M059J (cell line): ENCODE measurements at places on chromosomes 5 and 9. TPM values are rescaled to one million over a fixed set of nuclear protein-coding genes. Genes with fewer than 3 reads are reported as not detected.

DNA sequence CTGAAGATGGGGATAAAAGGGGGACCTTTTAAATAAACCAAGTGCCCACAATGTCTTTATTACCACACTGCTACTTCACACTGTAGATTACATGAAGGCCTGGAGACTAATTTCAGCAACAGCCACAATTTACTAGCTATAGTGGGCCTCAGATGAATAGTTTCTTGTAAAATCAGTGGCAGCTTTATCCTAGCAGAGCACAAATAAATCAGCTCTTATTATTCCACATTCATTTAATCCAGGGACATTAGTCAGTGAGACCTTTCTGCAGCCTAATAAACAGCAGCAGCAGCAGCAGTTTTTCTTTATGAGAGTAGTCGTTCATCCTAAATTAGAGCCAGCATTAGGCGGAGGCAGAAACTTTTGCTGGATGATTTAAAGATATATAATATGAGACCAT, 542.3 kb downstream of the PSAT1 start:
- DNase-seq = no peak

- no peak for DNase-seq
These were observed 9.4 kb downstream of the SURF4 start for GRCh38 chr9:133366435-133366834.

DNA sequence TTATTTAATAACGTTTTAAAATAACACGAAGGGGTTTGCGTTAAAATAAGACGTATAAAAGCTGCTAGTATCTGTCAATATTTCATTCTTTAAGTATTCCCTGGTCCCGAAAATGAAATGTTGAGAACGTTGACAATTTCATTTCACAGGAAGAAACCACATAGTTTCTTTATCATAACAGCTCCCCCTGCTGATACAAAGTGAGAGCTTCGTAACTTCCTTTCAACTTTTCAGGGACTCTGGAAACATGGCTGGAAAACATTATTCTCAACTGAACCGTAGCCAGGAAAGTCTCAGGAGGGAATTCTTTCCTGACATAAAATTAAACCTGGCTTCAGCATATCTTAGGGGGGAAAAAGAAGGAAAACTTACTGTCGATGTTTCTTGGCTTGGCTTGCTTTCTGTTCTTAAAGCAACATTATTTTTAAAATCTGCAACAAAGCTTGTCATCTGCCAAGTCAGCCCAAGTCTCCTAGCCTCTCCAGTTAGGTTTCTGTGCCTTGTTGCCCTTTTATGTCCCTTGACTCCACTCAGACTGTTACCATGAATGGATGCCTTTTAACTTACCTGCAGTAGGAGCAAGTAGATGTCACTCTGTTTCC, 122.9 kb upstream of the DAB2 start:
- DNase-seq = peak; percentile 71

DNA sequence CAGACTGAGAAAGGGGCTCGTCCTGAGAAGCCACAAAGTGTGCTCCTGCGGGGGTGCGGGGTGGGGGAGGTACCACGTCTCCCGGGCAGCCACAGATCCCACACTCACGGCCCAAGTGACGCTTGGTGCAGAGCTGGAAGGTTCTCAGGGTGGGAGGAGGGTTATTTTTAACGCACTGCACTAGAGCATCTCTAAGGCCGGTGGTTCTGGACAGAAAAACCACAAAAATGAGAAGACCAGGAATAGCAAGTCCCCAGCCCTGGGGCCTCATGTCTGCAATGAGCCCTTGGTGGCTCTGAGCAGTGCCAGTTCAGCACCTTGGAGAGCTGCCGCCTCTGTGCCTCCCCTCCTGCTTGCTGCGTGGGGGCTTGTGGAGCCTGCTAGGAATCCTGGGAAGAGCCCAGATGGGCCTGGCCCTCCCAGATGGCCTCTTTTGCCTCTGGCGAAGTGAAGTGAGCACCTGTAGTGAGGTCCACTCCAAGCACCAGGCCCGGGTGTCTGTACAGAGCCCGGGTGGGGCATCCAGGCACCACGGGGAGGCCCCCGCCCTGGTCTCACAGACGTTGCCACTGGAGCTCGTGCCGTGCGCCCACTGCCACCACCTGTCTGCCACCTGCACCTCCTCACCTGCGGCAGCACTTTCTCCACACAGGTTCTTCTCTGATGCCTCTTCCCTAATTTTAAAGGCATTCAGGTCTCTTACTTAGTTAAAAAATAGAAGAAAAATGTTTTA, 48.9 kb upstream of the CACNA1B start:
- peak; percentile 27 for DNase-seq

- DNase-seq = peak; percentile 59
These were observed 992 bp downstream of the SETD9 start for GRCh38 chr5:56910210-56910965.

DNA sequence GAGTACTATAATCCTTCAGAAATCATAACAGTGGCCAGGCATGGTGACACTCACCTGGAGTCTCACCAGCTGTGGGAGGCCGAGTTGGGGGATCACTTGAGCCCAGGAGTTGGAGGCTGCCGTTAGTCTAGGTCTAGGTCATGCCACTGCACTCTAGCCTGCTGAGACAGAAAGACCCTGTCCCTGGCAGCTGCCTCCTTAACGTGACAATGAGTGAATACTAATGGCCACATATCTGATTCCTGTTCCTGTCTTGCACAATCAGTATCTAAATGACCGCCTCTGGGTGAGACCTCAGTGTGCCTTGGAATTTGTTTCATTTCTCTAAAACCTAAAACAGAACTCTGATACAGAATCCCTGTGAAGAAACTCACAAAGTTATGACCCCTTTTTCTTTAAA, 131.0 kb upstream of the DAB2 start:
- no peak for DNase-seq

GRCh38 chr5:77791356-77791755, 15.2 kb upstream of the TBCA start:
- no peak for DNase-seq

GRCh38 chr9:123336959-123337358, 19.0 kb upstream of the CRB2 start:
- DNase-seq = no peak

GRCh38 chr5:45695804-45696156, 400 bp downstream of the HCN1 start:
- DNase-seq = no peak

- peak; percentile 96 for DNase-seq
These were observed 84.1 kb downstream of the FEM1C start for GRCh38 chr5:115460472-115460871.

DNA sequence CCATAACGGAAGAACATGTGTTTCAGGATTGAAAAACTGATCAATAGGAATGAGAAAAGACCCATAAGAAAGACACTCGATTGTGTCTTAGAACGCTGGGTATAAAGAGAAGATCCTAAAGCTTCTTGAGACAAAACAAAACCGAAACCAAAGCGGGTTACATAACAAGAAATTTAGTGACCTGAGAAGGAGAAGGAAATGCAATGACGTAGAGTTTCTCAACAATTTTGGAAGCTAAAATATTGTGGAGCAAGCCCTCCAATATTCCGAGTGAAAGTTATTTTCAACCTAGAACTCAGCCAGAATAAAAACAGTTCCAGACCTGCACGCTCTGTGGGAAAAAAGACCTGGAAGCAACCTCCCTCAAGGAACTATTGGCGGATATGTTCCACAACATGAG, 81.9 kb upstream of the FREM1 start:
- DNase-seq = peak; percentile 5

- peak; percentile 66 for DNase-seq
These were observed 163.9 kb upstream of the DMRT1 start for GRCh38 chr9:677461-678097.

DNA sequence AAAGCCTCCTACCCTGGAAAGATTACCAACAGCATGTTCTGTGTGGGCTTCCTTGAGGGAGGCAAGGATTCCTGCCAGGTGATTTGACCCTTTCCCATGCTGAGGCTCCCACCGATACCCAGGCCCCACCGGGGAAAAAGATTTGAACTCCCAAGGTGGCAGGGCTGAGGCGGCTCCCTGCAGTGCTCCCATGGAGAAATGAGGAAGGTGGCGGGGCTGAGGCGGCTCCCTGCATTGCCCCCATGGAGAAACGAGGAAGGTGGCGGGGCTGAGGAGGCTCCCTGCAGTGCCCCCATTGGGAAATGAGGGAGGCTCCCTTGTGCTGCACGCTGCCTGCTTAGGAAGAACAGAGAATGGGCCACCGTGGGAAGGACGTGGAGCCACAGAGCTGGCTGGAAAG, 3.2 kb downstream of the PRSS3 start:
- no peak for DNase-seq

DNA sequence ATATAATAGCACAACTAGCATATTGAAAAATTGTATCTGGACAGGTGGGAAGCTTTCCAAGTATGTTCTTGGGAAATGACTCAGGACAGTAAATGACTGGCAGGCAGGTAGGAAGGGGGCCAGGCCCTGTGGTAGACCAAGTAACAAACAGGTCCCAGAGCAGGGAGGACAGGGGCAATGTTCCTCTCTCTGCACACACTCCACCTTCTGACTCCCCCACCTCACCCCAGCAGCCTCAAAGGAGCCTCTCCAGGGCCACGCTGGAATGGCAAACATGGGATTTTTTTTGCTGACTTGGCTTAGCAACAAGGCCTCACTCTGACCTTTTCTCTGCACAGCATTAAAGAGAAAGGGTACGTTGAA, 31.1 kb upstream of the IQGAP2 start:
- peak; percentile 38 for DNase-seq

DNA sequence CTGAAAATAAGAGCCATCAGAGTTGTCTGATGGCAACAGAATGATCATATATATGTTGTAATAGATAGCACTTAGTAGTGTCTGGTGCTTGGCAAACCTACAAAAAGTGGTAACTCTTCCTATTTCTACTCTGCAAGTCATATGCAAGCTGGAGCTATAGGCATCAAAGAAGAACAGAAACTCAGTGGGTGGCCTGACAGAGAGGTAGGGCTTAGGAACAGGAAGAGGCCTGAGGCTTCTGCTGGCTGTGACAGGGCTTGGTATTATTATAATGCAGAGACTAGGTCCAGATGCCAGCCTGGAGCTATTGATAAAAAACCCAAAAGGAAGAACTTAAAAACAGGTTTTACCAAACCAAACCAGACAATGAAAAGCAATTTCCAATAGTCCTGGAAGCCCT, 4.4 kb upstream of the DIAPH1 start:
- no peak for DNase-seq

- no peak for DNase-seq
These were observed 352.7 kb downstream of the ZNF608 start for GRCh38 chr5:124393584-124394379.

- no peak for DNase-seq
These were observed 69.4 kb upstream of the SPATA31D4 start for GRCh38 chr9:81858657-81859430.

GRCh38 chr5:76467216-76467615, 64.1 kb downstream of the IQGAP2 start:
- no peak for DNase-seq

DNA sequence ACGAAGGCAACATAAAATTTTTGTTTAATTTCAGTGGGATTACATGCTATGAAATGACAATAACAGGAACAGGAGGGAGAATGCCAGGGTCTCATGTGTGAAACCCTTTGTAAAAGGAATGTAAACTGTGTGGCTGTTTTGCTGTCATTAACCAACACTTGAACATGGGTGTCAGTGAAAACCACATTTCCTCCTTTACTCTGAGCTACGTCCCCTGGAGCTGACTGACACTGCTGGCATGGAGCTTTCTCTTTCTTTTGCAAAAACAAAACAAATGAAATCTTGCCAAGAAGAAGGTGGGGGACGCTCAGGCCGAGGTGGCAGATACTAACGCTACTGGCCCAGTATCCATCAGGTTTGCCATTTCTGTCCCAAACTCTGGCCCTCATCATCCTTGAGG, 121.4 kb downstream of the DMRT2 start:
- no peak for DNase-seq

DNA sequence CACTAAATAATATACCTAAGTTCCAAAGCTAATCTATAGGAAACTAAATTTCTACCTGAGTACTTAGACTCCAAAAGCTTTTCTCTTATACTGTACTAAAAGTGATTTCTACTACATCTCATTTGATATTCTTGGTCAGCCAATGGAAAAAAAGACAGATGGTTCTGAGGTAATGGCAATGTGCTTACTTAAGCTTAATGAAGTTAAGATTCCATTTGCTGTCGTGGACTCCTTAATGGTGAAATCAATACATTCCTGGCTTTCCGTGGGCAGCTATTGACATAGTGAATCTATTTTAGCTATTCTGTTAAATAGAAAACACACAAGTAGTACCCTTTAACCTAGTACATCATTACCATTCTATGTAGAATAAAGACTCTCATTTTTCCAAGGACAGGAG, 1825.6 kb upstream of the CDH9 start:
- no peak for DNase-seq

DNA sequence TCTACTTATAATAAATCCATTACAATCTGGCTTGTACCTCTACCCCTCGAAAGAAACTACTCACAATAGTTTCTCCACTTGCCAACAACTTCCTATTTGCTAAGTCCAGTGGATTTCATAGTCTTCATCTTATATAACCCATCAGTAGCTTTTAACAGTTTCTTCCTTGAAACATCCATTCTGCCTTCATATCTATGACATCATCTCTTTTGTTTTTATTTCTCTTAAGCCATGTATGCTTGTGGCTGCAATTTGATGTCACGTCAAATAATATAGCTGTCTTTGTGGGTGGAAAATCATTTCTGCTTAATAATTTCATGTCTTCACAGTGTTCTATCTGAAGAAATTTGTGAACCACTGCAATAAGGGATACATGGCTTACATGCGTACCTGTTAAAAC, 77.5 kb upstream of the GRHPR start:
- no peak for DNase-seq

DNA sequence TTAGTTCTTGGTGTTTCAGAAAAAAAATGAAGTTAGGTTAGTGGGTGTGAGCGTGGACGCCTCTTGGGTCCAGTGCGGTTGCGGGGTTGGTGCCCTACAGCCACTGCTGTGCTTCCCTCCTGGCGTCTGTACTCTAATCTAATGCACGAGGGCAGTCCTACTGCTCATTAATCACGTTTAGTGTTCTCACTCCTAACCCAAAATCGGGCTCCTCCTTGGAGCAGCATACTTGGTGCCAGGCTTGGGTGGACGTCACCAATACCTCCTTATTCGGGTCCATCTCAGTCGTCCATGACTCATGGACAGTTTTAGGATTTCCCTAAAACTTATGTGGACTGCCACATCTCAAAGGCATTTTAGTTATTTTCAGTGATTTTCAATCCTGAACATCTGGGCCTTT, 41.6 kb downstream of the TRIO start:
- peak; percentile 91 for DNase-seq

GRCh38 chr5:53575831-53576230, 15.4 kb downstream of the NDUFS4 start:
- DNase-seq = no peak

Gene DTWD2
- total RNA-seq = 8.2 and 8.4 TPM in 2 replicates

Gene CD274
- total RNA-seq = 26.7 and 31.2 TPM in 2 replicates

Gene FCN2
- total RNA-seq = not detected in 2 replicates

Gene ANKRD34B
- not detected in 2 replicates for total RNA-seq

Gene CDO1
- 0.05 and 0.74 TPM in 2 replicates for total RNA-seq

Gene PCDHA2
- total RNA-seq = not detected in 2 replicates

Gene TAF11L5
- not detected in 2 replicates for total RNA-seq

Gene HEMGN
- total RNA-seq = not detected in 2 replicates

Gene HAPLN1
- total RNA-seq = 0.20 and 0.99 TPM in 2 replicates

Gene BSPRY
- not detected in 2 replicates for total RNA-seq

Gene PKD2L2
- 0.17 TPM in 1 of 2 replicates, not detected in the other for total RNA-seq

Gene CCDC112
- 2.5 and 4.8 TPM in 2 replicates for total RNA-seq

Gene FOXD4L6
- total RNA-seq = not detected in 2 replicates

Gene PNPLA7
- 0.27 TPM in 1 of 2 replicates, not detected in the other for total RNA-seq

Gene CDH10
- 0.10 TPM in 1 of 2 replicates, not detected in the other for total RNA-seq

Gene RMRP
- 4,274 and 18,093 TPM in 2 replicates for total RNA-seq

Gene IL31RA
- 0.10 and 0.27 TPM in 2 replicates for total RNA-seq

Gene NUTM2G
- total RNA-seq = not detected in 2 replicates

Gene KCTD16
- 0.10 TPM in 1 of 2 replicates, not detected in the other for total RNA-seq
